AG04449 (cell line): ENCODE measurements at places on chromosomes 12 and 14.

- DNase-seq: no peak
These were observed 1.7 kb downstream of the ANGEL1 start for GRCh38 chr14:76810953-76811400.

- no peak for DNase-seq
These were observed 23.3 kb downstream of the STXBP6 start for GRCh38 chr14:25026476-25027137.

GRCh38 chr12:58745348-58746125 is 174.8 kb downstream of the LRIG3 start:
- DNase-seq: no peak

GRCh38 chr12:42332301-42333285 is 6.6 kb downstream of the PPHLN1 start:
- DNase-seq: no peak

GRCh38 chr14:22713631-22713950 is 52.9 kb upstream of the OXA1L start:
- no peak for DNase-seq

GRCh38 chr12:105026411-105026810 is 40.3 kb downstream of the NOPCHAP1 start:
- no peak for DNase-seq

DNA sequence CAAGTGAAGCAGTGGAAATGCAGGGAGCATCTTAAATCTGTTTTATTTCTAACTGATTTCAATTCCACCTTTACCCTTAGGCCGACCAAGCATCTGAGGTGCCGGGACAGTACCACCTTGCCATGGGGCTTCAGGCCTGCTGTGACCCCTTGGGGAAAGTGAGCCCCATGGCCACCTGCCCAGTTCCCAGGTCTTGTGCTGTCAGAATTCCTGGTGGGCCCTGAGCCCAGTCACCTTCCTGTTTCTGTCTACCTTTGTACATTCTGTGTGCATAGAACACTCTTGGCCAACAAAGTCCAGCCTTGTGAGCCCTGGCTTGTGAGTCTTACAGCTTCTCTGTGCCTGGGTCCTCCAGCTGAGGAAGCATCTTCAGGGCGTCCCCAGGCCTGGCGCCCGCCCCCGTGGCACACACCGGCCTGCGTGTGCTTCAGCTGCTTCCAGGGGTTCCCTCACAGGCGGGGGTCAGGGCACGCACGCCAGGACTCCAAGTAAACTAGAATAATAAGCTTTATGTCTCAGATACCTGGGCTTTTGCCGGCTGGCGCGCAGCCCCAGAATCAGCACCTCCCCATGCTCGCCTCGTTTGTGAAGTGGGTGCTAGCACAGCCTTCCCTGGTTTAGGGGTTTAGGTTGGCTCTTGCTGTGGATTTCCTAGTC is 10.3 kb downstream of the ZFYVE21 start:
- no peak for DNase-seq

- no peak for DNase-seq
These were observed 58.2 kb upstream of the BEGAIN start for GRCh38 chr14:100645196-100645981.

- DNase-seq: no peak
These were observed 789.2 kb upstream of the FBXO33 start for GRCh38 chr14:40221428-40221827.

DNA sequence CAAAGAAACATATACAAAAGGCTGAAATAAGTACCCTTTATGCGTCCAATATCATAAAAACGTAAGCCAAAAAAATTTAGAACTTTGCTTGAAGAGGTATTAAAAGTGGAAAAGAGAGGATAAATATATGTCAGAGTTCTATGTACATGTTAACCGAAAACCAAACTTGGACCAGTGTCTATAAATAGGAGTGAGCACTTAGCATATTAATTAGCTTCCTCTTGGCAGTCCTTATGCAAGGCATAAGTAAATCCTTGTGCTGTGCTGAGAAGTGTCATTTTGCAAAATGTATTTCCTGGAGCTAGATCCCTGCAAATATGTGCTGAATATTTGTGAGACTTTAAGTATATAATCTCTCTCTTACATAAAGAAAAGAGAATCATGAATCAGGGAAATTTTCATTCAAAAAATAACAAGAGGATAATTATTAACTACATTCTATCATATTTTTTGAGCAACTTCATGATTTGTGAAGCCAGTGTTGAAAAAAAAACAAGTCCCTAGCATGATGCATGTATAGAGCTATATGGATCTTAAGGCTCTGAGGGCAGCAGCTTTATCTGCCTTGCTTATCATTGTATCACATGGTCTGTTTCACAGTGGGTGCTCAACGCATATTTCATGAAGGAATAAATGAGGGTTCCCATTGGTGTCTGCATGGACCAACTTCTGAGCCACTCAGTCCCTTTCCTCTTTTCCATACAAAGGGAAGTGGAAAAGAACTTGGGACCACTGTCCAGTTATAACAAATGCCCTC is 326.1 kb downstream of the PDZRN4 start:
- DNase-seq: no peak

- DNase-seq: no peak
These were observed 1143.6 kb downstream of the FLRT2 start for GRCh38 chr14:86673523-86673969.
